ENCODE measurements at places on chromosomes 3 and 15. TPM values are rescaled to one million over a fixed set of nuclear protein-coding genes. Genes with fewer than 3 reads are reported as not detected.

GRCh38 chr3:196227629-196228493 is 11.5 kb downstream of the SLC51A start:
- no peak for DNase-seq

GRCh38 chr3:128436214-128436613 is 30.5 kb downstream of the DNAJB8 start:
- no peak for DNase-seq

DNA sequence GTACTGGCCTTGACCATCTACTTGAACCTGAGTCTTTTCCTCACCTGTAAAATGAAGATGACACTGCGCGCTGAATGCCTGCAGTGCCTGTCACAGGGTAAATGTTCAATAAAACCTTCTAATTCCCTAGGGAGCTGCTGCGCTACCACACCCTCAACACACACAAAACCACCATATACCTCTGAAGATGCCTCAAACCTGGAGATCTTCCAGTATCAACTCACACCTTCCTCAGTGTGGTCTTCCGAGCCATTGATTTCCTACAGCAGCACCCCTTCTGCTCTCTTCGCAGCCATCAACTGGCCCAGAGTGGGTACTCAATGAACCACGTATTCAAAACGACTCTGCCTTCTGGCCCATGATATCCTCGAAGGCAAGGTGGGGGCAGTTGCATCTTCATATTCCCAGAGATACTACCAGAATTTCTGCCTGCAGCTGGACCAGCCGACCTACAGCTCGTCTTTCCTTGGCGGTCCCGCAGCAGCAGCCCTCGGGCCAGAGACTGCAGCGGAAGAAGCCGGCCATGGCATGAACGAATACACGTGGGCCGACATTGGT is 695 bp downstream of the RPL32 start:
- DNase-seq = no peak

GRCh38 chr3:195802795-195803194 is 8.9 kb downstream of the MUC4 start:
- no peak for DNase-seq

DNA sequence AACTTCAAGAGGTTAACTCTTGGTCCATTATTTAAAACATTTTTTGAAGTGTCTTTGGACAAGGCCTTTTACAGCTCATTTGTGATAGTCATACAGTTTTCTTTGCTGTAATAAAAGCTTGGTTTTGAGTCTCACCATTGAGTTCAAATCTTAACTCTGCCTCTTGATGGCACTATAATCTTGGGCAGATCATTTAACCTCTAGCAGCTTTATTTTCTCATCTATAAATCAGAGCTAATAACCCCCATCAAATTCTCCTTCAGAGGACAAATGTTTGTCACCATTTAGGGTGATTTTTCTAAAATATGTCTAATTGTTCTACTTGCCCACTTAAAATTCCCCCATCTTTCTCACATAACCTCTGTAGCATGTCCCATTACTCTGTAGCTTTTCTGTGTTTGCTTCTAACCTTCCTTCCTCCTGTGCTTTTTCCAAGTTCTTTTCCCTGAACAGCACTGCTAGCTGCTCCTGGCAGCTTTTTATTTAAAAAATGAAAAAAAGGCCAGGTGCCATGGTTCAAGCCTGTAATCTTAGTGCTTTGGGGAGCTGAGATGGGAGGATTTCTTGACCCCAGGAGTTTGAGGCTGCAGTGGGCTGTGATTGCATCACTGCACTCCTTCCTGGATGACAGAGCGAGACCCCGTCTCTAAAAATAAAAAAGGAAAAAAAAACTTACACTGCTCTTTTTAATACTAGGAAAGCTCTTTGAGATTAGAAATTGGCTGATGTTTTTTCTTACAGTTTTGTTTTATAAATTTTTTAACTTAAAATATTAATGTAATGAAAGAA is 28.5 kb downstream of the UBE2E1 start:
- DNase-seq = no peak

- DNase-seq = no peak
Observed at GRCh38 chr3:180827171-180827570, 85.3 kb upstream of the FXR1 start.

- DNase-seq = no peak
Observed at GRCh38 chr3:55482496-55483195, 4.5 kb downstream of the WNT5A start.

GRCh38 chr3:45367453-45367871 is 20.9 kb upstream of the LARS2 start:
- DNase-seq = no peak

DNA sequence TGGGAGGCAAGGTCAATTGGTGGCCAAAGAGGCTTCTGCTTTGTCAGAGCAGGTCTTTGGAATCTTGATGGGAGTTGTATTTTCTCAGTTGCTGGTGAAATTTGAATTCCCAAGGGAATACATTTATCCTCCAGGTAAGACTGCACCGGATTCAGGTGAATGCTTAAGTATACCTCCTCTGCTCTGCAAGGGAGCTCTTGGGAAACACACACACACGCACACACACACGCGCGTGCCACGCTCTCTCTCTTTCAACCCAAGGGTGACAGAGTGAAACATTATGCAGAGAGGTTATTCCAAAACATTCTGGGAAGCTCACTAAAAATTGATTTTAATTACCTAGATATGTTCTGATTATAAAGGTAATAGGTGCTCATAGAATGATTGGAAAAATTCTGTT is 33.7 kb downstream of the ST6GAL1 start:
- no peak for DNase-seq

DNA sequence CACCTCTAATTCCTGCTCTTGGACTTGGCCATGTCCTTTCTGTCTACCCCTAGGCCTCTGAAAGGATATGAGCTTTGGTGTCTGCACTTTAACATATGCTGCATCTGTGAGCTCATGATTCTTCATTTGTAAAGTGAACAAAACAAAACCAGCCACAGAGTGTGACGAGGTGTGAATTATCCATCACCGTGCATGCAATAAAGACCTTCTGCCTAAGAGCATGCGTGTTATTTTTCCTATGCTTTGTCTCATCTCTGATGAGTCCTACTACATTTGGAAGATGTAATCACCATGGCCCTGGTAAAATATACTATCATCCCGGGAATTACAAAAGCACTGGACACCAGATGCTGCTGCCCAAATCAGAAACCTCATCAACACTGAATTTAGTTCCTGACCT is 103.5 kb upstream of the KCNAB1 start:
- no peak for DNase-seq

CA12 gene
- 5.0 TPM for total RNA-seq

RTP1 gene
- total RNA-seq = not detected

All from Daoy (cell line).